ENCODE measurements at places on chromosomes 7 and 10.
A peak's percentile ranks its signal among the peaks of the same experiment; 100 is the strongest.

DNA sequence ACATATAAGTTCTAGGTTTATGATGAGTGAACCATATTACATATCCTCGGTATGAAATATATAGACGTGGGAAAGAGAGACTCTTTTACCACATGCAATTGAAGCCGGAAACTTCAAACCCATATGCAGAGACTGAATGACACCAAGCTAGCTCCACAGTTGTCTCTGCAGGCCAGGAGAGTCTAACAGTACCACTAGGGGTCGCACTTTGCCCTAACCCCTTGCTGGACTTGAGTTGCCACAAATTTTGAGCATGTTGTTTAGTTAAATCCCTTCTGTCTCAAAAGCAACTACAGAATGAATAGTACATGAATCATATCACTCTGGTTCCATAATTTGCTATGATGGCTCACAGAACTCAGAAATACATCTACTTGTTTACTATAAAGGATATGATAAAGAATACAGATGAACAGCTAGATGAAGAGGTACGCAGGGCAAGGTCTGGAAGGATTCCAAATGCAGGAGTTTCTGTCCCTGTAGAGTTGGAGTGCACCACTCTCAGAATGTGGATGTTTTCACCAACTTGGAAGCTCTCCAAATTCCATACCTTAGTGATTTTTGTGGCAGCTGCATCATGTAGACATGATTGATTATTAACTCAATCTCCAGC, 112.4 kb upstream of the YAE1 start:
- DNase-seq, result peak; percentile 76

DNA sequence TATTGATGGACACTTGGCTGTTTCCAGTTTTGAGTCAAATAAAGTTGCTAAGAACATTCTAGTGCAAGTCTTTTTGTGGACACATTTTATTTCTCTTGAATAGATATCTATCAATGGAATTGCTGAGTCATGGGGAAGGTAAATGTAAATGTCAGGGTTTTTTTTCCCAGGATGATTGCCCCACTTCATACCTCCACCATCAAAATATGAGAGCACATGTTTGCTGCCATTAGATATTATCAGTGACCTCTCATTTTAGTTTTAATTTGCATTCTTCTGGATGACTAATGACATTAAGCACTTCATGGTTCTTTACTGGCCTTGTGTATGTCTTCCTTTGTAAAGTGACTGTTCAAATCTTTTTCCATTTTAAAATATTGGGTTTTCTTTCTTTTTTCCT, 45.7 kb downstream of the PAPSS2 start:
- DNase-seq, result no peak

- DNase-seq, result no peak
These were observed 16.2 kb upstream of the ZNF488 start for GRCh38 chr10:47400251-47400650.

- DNase-seq, result no peak
These were observed 14.2 kb downstream of the ANK3 start for GRCh38 chr10:60375293-60376004.

DNA sequence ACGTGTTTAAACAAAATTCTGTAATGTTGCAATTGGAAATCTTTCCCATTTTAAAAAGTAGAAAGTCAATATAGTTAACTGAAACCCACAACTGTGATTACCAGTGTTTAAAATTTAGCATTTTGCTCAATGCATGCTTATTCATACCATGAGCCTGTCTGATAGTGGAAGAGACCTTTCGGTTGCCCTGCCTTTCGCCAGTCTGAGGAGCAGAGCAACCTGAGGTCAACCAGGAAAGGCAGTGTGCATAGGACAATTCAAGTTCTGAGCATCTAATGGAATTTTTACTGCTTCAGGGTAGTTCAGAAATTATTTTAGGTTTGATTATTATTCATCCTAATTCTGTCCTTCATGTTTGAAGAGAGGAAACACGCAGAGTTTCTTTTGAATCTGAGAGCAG, 100.8 kb downstream of the CUBN start:
- DNase-seq, result no peak

- DNase-seq, result no peak
These were observed 376.0 kb downstream of the TFEC start for GRCh38 chr7:115654384-115655214.

- no peak for DNase-seq
These were observed 23.4 kb downstream of the FRMPD2 start for GRCh38 chr10:48251152-48251524.

GRCh38 chr7:130985361-130985760, 251.4 kb upstream of the KLF14 start:
- DNase-seq, result no peak

- no peak for DNase-seq
These were observed 70.1 kb upstream of the RAB18 start for GRCh38 chr10:27433976-27434375.

DNA sequence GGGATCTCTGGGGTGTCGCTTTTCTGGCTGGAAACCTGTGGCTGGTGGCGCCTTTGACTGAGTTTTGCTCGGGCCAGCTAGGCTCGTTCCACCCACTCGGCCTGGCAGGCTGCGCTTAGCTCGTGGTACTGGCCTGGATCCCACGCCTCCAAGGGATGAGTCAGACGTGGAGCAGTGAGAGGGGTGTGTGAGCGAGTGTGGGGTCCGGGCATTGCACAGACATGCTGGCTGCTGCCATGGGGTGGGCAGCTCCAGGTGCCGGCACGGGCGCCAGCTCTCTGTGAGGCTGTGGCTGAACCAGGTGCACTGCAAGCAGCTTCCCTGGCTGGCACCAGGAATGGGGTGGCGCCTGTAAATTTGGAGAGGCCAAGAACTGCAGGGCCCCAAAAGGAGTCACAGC, 63.1 kb upstream of the CACNA2D1 start:
- DNase-seq, result no peak

- DNase-seq, result no peak
These were observed 26.3 kb downstream of the COL17A1 start for GRCh38 chr10:104059364-104059763.

DNA sequence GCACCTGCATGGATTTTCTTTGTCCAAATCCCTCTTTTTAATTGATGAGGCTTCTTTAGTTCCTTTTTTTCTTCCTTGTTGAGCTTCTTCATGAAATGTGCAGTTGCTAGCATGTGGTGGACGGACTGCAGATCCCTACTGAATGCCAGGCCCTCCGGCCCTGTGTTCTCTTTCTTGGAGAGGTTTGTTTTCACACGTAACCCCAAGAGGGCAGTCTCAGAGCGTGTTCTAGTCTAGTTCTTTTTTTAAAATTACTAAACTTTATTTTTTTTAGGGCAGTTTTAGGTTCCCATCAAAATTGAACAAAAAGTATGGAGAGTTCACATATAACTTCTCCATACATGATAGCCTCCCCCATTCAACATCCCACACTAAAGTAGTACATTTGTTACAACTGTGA, 190.0 kb downstream of the CFTR start:
- DNase-seq, result no peak

- no peak for DNase-seq
These were observed 51.3 kb downstream of the TMEM270 start for GRCh38 chr7:73912223-73912622.

GRCh38 chr7:8435095-8435494, 1.7 kb downstream of the NXPH1 start:
- DNase-seq, result no peak

DNA sequence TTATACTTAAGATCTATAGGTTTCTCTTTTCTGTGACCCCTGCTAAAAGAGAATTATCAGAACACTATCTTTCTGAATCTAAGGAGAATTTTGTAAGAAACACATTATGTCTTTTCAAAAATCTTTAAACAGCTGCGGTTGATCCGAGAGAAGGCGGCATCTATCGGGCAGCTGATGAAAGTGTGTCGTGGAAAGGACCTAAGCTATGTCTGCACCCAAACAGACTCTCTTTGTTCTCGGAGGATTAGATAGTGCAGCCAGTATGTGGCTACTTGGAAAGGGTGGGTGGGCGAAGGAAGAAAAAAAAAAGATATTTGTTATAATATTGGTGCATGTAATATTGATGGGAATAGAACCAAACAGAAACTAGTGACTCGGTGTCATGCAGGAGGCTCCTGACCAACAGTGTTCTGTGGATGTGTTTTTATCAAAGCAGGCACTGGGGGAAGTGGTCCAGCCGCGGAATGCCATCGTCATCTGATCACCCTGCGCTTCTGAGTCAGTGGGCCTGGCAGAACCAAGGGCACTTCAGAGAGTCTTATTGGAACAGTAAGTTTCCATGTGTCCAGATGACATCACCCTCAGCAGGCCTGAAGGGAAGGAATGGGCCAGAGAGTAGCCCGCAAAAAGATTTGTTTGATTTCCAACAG, 509.7 kb upstream of the AKR1E2 start:
- DNase-seq, result no peak

- peak; percentile 41 for DNase-seq
These were observed 435 bp upstream of the PWWP2B start for GRCh38 chr10:132396494-132397035.

Measured in GM12865 (cell line).